Bladder microvascular endothelial cell (primary cell): ENCODE measurements at places on chromosomes 2 and 18. TPM values are rescaled to one million over a fixed set of nuclear protein-coding genes. Genes with fewer than 3 reads are reported as not detected.

CABLES1 gene
- 9.7 and 52.2 TPM in 2 replicates for total RNA-seq

BMP10 gene
- not detected in 2 replicates for total RNA-seq

FSIP2 gene
- total RNA-seq: under 0.01 and 0.44 TPM in 2 replicates

ZNF521 gene
- total RNA-seq: 48.9 and 142 TPM in 2 replicates

C1D gene
- 7.7 and 10.8 TPM in 2 replicates for total RNA-seq
